Tibial artery (tissue), 4 donors: ENCODE measurements at places on chromosomes 1 and 21.

GRCh38 chr1:147627435-147628110 is 42.8 kb downstream of the ACP6 start:
- peaks cover 15% of the 10 kb centered on the region for H3K36me3 ChIP-seq
- no peaks in the 10 kb centered on the region for H3K4me1 ChIP-seq
- H3K27ac ChIP-seq: no peak overlapping the region
- no peak overlapping the region for H3K4me3 ChIP-seq
- no peak for DNase-seq

DNA sequence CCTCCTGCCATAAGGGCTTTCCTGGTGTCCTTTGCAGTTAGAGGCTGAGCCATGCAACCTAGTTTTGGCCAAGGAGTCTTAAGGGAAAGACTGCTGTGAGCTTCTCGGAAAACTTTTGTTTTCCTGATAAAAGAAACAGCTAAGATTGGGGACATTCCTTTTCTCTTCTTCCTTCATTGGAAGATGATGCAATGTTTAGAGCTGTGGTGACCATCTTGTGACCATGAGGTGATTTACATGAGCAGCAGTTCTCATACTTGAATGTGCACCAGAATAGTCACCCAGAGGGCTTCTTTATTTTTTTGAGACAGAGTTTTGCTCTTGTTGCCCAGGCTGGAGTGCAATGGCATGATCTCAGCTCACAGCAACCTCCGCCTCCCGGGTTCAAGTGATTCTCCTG is 20.4 kb upstream of the SMAP2 start:
- H3K4me3 ChIP-seq: no peak overlapping the region
- DNase-seq: no peak
- H3K27ac ChIP-seq: no peak overlapping the region

DNA sequence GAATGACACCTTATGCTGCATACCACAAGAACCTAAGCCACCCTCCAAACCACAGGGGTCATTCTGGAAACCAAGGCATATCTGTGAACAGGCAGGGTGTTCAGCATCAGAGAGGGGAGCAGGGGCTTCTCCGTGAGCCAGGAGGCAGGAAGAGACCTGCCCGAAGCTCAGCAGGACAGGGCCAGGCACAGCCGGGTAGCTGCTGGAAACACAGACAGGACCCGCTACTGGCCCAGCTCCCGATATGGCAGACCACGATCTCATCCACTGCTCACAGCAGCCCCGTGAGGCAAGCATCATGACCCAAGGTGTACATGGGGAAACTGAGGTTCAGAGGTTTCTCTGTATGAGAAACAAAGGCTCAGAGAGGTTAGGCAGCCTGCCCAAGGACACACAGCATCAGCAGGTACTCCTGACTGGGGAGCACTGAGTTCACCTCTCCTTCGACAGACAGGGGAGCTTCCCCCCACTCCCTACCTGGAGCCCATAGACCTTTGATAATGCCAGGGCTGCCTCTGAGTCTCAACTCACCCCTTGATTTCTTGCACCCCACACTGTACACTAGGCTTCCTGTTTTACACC is 317.7 kb downstream of the MATN1 start:
- H3K4me3 ChIP-seq: no peak overlapping the region
- H3K27me3 ChIP-seq: peaks cover 26% of the 10 kb centered on the region

DNA sequence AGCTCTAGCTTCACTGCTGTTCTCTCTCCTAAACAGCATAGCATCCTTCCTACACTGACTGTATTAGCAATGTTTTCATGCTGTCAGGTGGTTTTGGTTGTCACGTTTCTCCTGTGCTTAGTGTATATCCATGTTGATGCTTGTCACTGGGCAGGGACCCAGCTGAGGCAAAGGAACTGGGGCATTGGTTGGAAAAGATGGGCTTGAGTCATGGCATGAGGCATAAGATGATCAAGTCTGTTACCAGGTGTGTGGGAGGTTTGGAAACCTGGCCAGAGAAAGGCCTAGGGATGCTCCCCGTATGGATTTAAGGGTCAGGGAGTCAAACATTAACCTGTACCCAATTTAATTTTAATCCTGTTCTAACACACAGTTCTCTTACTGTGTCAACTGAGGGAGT is 69.6 kb downstream of the OSBPL9 start:
- no peaks in the 10 kb centered on the region for H3K36me3 ChIP-seq
- no peaks in the 10 kb centered on the region for H3K27me3 ChIP-seq
- DNase-seq: no peak
- H3K4me1 ChIP-seq: peaks cover 28% of the 10 kb centered on the region

DNA sequence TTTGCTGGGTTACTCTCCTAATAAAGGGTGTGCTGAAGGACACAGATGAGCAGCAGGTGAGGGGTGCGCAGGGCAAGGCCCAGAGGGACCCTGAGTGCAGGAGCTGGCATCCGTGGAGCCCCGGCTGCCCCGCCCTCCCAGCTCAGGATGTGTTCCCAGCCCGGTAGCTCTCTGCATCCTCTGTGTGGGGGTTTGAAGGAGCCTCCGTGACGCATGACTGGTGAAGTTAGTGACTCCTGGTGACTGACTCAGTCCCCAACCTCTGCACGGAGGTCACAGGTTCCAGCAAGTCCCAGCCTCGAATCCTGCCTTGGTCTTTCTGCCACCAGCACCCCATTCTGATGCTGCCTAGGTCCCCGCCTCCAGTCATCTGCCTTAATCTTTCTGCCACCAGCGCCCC is 21.6 kb upstream of the TSPEAR start:
- DNase-seq: no peak
- no peak overlapping the region for H3K4me3 ChIP-seq
- no peaks in the 10 kb centered on the region for H3K36me3 ChIP-seq
- H3K4me1 ChIP-seq: no peaks in the 10 kb centered on the region

DNA sequence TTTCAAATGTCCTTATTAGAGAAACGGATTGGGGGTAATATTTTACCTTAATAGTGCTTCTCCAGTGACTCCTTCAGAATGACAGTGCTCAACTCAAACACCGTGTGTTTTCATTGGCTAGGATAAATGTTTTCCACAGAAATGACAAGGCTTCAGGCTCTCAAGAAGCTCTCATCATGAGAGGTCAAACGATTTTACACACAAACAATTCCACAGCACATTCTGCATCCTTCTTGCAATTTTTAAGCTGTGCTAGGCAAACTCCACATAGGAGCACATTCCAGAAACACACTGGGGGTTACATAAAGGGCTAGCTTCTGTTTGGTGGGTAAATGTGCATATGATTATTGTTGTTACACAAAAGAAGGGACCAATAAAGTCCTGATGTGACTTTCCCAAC is 75.5 kb upstream of the IPO9 start:
- H3K27me3 ChIP-seq: no peaks in the 10 kb centered on the region
- no peak overlapping the region for H3K4me3 ChIP-seq
- H3K4me1 ChIP-seq: no peaks in the 10 kb centered on the region
- no peak for DNase-seq
